IMR-90 (cell line): ENCODE measurements at places on chromosomes 2 and 18. TPM values are rescaled to one million over a fixed set of nuclear protein-coding genes. Genes with fewer than 3 reads are reported as not detected.

The KRCC1 gene
- total RNA-seq = 16.5 and 22.8 TPM in 2 replicates

The RAB6C gene
- total RNA-seq = under 0.01 TPM in 1 of 2 replicates, not detected in the other

The CAPN14 gene
- total RNA-seq = under 0.01 TPM in 2 replicates

The AMMECR1L gene
- 14.0 and 16.1 TPM in 2 replicates for total RNA-seq

The LBX2 gene
- 0.18 and 0.56 TPM in 2 replicates for total RNA-seq

The GPR148 gene
- total RNA-seq = not detected in 2 replicates

The VWC2L gene
- total RNA-seq = not detected in 2 replicates

DNA sequence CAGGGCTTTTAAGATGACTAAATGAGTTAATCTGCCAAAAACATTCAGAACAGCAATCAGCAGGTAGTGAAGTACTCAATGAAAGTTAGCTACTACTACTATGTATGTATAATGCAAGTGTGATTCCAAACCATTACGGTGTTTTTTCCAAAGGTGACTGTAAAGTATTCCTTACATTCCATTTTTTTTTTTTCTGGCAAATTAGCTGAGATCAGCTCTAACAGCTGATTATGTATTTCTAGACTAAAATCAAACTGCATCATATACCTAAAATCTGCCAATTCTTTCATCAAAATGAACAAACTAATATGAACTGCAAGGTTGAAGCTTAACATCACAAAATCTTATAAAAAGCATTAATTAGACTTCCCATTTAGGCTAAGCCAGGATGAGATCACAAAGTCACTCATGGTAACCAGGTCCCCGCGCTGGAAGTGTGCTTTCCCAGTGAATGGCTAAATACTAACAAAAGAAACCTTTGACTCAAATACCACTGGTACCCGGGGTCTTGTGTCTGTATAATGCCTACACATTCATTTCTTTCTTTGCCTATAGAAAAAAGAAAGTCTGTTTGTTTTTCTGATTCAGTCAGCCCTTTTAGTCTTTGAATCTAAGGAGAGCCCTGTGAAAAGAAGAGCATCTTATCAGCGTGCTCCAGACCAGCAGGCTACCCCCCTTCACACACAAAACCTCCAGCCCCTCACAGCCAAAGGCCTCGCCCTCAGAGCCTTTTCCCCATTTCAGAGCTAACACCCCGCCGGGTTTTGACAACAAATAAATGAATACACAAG is 88.3 kb downstream of the RBMS1 start:
- peak overlapping the region; percentile 70 for H3K27ac ChIP-seq
- DNase-seq = no peak
- H3K36me3 ChIP-seq = peaks cover 3% of the 10 kb centered on the region; the same call in 1 of the 2 replicates
- peak overlapping the region; percentile 99 for H3K4me3 ChIP-seq

DNA sequence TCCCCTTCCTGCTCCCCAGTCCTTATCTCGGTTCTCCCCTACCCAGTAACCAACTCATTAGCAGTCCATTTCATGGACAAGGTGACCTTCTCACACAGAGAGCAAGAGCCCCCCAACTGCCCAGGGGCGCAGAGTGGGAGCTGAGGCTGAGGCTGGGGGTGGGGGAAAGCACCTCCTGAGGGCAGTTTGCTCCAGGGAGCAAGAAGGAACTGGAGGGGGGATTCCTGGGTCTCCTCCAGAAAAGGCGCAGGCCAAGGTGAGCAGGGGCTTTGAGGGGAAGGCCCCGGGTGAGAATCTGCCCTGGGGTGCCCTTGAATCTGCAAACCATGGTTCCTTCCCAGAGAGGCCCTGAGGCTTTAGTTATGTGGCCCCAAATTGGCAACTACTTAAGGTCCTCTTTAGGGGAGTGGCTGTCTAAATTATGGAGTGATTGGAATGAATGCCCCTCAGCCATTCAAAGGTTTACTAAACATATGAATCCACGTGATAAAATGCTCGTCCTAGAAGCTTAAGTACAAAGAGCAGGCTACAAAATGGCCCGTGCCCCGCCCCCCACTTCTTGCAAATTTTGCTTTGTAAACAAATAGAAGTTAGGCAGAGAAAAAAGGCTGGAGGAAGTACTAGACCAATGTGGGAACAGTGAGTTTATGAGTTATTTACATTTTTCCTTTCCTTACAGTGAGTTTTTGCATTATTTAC is 123.5 kb upstream of the HS6ST1 start:
- H3K27me3 ChIP-seq = peaks cover 2% of the 10 kb centered on the region; the same call in 1 of the 2 replicates
- no peak overlapping the region for H3K4me3 ChIP-seq
- peak; percentile 16 for DNase-seq
- no peak overlapping the region for H3K27ac ChIP-seq
- peaks cover 10% of the 10 kb centered on the region; the same call in 1 of the 2 replicates for H3K4me1 ChIP-seq
- no peaks in the 10 kb centered on the region for H3K36me3 ChIP-seq

DNA sequence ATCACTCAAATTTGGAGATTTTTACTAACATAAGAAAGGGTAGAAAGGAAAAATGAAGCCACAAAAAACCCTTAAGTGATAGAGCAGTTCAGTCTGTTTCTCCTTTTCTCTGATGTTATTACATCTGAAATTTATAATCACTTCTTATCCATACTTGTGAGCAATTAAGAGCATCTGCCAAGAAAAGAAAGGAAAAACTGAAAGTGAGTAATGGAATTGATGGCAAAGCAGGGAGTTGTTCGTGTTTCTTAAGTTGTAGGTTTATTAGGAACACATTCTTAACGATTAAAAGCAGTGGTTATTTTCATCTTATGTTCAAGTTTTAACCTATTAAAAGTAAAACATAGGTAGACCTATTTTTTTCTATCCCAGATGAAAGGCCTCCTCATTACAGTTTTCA is 277.7 kb downstream of the RND3 start:
- no peak overlapping the region for H3K4me3 ChIP-seq
- H3K4me1 ChIP-seq = peaks cover 20% of the 10 kb centered on the region
- H3K27me3 ChIP-seq = no peaks in the 10 kb centered on the region
- no peaks in the 10 kb centered on the region for H3K36me3 ChIP-seq

GRCh38 chr2:96819128-96819875 is 3.2 kb downstream of the CNNM3 start:
- H3K4me1 ChIP-seq = peaks cover 11% of the 10 kb centered on the region
- DNase-seq = no peak
- peaks cover 7% of the 10 kb centered on the region; the same call in 1 of the 2 replicates for H3K36me3 ChIP-seq
- no peaks in the 10 kb centered on the region for H3K27me3 ChIP-seq

DNA sequence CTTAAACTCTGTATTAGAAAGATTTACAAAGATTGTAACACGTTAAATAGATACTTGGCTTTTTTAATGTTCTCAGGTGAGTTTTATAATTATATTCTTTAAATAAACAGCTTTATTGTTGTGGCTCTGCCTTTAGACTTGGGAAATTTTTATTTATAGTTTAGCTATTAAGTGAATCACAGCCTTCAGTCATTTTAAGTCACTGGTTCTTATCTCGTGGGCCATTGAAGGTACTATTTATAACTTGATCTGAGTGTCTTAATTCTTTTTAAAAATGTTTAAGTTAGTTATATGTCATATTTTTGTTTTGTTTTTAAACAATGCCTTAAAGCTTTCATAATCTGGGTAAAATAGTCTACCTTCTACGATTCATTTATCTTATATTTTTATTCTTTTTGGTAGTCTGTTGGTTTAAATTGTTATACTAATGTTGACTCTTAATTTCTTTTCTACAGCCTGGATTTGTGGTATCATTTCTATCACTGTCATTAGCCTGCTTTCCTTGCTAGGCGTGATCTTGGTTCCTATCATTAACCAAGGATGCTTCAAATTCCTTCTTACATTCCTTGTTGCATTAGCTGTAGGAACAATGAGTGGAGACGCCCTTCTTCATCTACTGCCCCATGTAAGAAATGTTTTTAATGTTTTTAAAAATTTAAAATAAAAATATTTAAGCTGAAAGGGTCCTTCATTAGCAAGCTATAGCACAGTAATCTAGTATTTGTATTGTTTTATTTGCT is 49.3 kb downstream of the SLC39A10 start:
- DNase-seq = peak; percentile 25
- no peak overlapping the region for H3K4me3 ChIP-seq
- peaks cover 10% of the 10 kb centered on the region for H3K36me3 ChIP-seq
- H3K27me3 ChIP-seq = no peaks in the 10 kb centered on the region
- no peak overlapping the region for H3K27ac ChIP-seq

- H3K27ac ChIP-seq = no peak overlapping the region
- H3K27me3 ChIP-seq = peaks cover 58% of the 10 kb centered on the region
- H3K4me3 ChIP-seq = no peak overlapping the region
- DNase-seq = no peak
- no peaks in the 10 kb centered on the region for H3K36me3 ChIP-seq
Observed at GRCh38 chr2:27121906-27122305, 1.7 kb upstream of the ABHD1 start.

DNA sequence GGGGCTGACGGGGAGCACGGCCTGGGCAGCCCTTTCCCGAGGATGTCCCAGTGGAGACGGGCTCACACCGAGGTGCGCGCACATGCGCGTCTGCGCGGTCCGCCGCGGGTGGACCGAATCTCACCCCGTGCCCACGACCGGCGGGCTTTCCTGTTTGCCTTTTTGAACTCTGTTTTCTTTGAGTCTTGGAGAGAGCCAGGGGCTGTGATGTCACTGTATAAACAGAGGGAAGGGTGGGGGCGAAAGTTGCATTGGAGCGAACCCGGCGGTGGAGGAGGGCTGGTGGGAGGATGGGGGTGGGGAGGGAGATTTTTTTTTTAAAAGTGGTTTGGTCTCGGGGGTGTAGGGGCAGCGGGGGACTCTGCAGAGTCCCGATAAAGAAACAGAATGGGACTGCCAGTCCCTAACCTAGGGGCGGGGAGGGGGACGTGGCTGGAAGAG is 141.2 kb upstream of the CTAGE1 start:
- H3K27me3 ChIP-seq = no peaks in the 10 kb centered on the region
- DNase-seq = peak; percentile 72
- peak overlapping the region; percentile 74; the same call in 1 of the 2 replicates for H3K27ac ChIP-seq

DNA sequence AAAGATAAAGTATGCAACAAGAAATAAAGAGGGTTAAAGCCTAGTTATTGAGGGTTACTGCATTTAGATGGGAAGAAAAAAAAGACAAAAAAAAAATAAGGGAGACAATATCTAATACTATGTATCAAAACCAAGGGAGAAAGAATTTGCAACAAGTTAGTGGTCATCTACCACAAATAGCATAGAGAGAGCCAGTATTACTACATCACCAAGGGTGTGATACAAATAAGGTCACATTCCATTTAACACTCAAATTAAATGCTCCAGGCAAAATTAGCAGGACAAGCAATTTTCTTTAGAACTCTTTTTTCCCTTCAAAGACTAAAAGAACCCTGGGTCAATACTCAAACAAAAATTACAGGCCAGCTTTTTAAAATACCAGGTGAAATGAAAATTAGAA is 115.1 kb upstream of the GULP1 start:
- no peak overlapping the region for H3K4me3 ChIP-seq
- H3K27me3 ChIP-seq = no peaks in the 10 kb centered on the region
- H3K36me3 ChIP-seq = no peaks in the 10 kb centered on the region
- H3K4me1 ChIP-seq = no peaks in the 10 kb centered on the region; the same call in none of the 2 replicates
